ENCODE measurements at places on chromosomes 3 and 15.

DNA sequence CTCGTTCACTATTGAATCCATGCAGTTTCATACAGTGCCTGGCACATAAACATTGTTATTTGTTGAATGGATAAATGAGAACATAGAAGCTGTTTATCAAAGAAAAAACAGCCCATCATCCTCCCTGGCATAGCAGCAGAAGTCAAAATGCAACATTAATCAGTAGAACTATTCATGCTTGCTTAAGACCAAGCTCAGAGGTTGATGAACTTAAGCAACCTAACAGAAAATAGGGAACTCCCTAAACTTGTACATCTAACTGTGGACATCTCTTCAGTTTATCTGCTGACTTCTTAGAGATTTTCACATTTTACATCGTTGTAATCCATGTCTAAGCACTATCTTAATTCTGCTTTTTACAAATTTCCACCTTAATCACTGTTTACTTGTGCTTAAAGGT, 29.2 kb downstream of the SENP8 start:
- no peak for DNase-seq

DNA sequence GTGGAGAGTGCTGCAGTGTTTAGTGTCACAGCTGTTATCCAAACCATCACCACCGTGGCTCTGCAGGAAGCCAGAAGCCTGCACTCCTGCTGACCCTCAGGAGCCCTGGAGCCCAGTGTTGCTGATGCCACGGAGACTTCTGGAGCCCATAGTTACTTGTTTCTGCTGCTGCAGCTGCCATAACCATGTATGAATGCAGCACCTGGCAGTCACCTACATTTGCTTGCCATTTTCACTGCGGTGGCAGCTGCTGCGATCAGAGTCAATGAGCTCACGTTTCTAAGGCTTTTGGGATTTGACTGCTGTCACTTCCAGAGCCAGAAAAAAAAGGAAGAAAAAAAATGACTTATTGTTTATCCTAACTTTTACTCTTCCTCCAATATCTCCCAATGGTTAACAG, 299.2 kb upstream of the THRB start:
- DNase-seq: no peak

- DNase-seq: no peak
Observed at GRCh38 chr3:14118400-14119381, 6.0 kb downstream of the CHCHD4 start.

- DNase-seq: no peak
Observed at GRCh38 chr3:54969652-54970051, 41.8 kb upstream of the LRTM1 start.

GRCh38 chr3:179558742-179559364, 3.9 kb upstream of the ACTL6A start:
- DNase-seq: no peak

DNA sequence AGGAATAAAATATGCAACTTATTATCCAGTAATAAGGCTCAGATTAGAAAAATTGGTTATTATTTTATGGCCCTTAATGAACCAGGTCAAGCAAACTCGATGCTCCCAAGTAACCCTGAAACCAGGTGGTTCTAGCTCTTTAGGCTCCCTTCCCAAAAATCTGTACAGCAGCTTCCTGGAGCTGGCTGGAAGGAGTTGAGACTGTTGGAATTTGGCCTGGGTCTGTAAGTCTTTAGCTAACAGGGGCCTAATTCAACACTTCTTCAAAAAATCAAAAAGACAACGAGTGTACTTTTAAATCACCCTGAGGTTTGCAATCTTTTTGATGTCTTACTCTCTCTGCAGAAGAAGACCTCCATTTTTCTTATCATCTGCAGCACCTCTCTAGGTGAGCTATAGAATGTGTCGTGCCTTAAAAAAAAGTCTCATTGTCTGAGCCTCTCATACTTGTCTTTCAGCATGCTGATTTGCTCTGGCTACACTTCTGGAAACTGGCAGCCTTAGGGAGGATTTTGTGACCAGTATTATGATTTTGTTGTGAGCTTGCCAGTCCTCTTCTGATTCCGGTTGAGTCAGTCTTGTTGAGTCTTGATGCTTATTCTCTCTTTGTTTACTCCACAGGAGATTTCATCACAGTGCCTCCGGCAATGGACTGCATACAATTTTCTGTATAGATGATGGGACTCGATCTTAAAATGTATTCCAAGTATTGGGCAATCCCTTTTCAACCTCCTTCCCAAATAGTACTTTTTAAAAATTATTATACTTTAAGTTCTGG, 235.0 kb upstream of the KBTBD8 start:
- DNase-seq: no peak

Measured in stimulated activated CD4-positive, alpha-beta T cell treated with anti-CD3 and anti-CD28 coated beads, Interleukin-15, amount 100 ng/mL, for 48 hours (primary cell).